ENCODE measurements at places on chromosomes 4 and X.

DNA sequence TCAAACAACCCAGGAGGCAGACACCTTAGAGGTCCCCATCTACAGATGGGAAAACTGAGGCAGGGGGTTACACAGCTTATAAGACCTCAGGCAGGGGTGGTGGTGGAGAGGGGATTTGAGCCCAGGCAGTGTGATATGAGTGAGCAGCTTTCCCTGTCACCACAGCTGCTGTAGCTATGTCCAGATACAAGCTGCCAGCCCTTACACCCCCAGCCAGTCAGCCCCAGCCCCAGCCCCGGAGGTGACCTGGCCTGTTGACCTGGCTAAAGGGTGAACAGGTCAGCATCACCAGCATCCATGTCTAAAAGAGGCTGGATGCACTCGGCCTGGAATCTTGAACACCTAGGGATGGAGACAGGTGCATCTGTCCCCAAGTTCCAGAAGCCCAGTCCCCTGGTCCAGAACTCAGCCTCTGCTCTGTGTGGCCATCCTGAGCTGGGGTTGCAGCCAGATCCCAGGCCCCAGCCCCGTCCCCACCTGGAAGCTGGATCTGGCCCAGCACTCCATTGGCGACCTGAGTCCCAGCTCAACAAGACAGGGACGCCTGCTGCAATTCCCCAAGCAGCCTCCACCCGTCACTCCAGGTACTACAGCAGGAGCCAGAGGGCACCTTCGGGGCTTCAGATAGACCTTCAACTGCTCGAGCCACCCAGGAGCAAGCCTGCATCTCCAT lies 89.5 kb downstream of the JAKMIP1 start:
- no peak for DNase-seq

DNA sequence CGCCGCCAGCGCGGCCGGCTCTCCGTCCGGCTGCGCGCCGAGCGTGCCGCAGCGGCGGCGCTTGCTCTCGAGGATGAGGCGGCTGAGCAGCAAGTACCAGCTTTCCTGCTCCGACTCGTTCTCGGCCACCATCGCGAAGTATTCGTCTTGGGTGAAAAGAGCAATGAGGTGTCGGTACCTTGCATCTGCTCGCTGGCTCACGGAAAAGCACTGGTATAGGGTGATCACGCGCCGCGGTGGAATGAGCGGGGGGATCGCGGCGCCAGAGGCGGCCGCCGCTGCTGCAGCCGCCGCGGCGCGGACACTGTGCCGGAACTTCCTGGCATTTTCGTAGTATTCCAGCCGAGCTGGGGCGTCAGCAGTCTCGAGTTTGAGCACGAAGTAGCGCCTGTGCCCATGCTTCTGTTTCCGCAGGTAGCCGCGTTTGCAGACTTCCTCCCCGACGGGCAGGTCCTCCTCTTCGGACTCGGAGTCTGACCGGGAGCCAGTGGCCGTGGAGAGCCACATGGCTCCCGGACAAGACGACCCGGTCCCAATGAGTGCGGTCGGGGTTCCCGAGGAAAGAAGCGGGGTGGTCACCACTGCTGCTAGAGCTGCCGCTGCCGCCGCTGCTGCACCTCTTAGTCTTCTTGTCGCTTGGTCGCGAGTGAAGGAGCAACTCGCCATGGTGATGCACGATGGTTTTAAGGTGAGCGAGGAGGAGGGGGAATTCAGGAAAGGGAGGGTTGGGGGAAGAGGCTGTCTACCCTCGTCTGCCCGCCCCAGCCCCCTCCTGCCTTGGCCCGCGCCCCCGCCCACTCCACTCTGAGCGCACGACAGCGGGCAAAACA lies 469 bp downstream of the IRS4 start:
- DNase-seq: no peak

DNA sequence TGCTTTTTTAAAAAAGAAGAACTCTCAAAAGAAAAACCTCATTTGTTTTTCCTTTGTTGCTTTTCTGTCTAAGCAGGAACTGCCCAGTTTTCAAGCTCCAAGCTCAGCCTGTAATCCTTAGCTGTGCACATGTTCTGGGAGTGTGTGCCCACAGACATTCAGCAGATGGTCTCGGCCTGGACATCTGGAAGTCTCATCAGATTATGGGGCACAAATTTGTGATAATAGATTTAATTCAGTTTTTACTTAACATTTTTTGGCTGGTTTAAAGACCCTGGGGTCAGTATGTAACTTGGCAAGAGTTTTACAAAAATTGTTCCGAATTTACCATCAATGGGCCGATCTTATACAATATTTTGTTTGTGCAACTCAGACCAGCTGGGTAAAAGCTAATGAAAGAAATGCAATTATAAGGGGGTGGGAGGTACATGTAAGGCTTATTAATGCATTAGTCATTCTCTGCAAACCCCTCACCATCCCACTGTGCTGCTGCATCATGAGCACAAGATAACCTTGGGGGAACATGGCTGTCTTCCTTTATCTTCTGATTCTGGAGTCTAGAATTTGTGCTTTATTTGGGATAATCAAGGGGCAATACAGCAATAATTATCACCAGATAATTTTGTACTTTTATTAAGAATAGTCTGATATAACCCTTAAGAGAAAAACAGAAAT lies 86.9 kb upstream of the PHOX2B start:
- no peak for DNase-seq

GRCh38 chrX:119226446-119226845 lies 9.6 kb upstream of the PGRMC1 start:
- no peak for DNase-seq

GRCh38 chr4:168623011-168623410 lies 126.2 kb downstream of the PALLD start:
- DNase-seq: no peak

DNA sequence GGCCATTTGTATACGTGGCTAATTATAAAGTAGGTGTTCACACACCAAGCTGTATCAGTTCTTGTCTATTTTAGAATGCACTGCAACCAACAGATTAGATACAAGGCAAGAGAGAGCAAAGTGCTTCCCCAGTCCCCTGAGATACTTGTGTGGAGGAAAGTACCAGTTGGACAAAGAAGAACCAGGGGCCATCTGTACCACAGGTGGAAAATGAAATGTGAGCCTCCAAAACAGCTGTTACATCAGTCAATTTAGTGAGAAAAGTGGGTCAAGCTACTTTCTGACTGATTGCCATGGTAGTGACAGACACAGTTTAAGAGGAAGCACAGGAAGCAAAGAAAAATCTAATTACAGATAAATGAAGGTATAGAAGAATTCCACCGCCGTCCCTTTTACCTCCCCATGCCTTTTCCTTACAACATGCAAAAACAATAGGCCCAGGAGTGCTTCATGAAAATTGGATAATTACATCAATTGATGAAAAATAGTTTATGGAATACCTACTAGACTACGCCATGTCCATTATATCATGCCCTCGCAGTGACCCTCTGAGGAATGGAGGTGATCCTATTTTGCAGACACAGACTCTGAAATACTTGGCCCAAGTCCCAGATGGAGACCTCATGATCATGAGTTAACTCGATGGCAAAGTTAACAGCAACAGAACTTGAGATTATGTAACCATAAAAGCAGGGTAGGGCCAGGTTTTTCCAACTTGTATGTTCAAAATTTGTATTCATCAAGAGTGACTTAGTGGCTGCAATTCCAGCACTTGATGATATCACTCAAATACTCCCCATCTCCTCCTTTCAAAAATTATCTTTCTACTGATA lies 15.8 kb downstream of the SMPX start:
- no peak for DNase-seq

- DNase-seq: no peak
These were observed 295.0 kb downstream of the CENPC start for GRCh38 chr4:67250131-67250896.

GRCh38 chr4:48813964-48814363 lies 16.9 kb upstream of the OCIAD1 start:
- DNase-seq: peak; percentile 58

- no peak for DNase-seq
These were observed 41.6 kb downstream of the ZCCHC12 start for GRCh38 chrX:118865231-118865630.

GRCh38 chrX:54386314-54386713 lies 28.5 kb upstream of the WNK3 start:
- DNase-seq: no peak

All from bone marrow (tissue), 2 donors.